ENCODE measurements at places on chromosomes 16 and 17.

- no peak for DNase-seq
Observed at GRCh38 chr16:52929478-52930400, 123.0 kb downstream of the CHD9NB start.

DNA sequence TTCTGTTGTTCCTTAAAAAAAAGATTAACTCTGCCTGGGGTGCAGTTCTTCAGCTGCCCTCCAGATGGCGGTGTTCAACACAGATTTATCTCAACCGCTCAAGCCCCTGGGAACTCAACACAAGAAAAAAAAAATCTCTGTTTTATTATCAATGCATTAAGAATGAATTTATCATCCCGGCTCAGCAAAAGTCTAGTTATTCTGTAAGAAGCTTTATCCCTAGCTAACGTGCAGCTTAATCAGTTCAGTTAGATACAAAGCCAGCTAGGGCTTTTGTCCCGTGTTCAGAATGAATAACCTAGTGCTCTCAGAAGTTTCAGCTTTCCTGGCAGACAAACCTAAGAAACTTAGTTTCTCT lies 475.9 kb upstream of the CCL2 start:
- DNase-seq = peak; percentile 75

GRCh38 chr17:9408381-9408780 lies 167.2 kb downstream of the STX8 start:
- DNase-seq = no peak

DNA sequence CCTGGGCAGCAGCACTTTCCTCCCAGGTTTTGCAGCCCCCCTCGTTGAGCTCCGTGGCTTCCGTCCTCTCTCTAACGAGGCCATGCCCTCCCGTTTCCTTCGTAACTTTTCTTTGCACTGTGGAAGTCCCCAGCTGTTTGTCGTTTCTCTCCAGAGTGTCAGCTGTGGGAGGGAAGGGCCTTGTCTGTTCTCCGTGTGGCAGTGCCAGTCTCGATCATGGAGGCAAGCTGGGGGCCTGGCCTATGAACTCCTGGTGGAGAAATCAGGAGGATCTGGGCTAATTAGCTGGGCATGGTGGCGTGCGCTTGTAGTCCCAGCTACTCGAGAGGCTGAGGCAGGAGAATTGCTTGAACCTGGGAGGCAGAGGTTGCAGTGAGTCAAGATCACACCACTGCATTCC lies 28.3 kb downstream of the TBCD start:
- no peak for DNase-seq

GRCh38 chr17:5591966-5592365 lies 7.7 kb upstream of the NLRP1 start:
- DNase-seq = no peak

- no peak for DNase-seq
Observed at GRCh38 chr17:18997650-18998196, 6.8 kb downstream of the FAM83G start.

GRCh38 chr16:47493381-47494337 lies 32.5 kb downstream of the PHKB start:
- no peak for DNase-seq

GRCh38 chr17:77427391-77427991 lies 286.7 kb downstream of the SEC14L1 start:
- DNase-seq = no peak

- DNase-seq = no peak
Observed at GRCh38 chr16:1099189-1100083, 3.4 kb upstream of the C1QTNF8 start.

- DNase-seq = no peak
Observed at GRCh38 chr17:55089256-55089655, 120.7 kb downstream of the STXBP4 start.

- DNase-seq = no peak
Observed at GRCh38 chr16:55328611-55329569, 4.9 kb downstream of the IRX6 start.

- DNase-seq = peak; percentile 1
Observed at GRCh38 chr16:77406680-77407079, 28.2 kb downstream of the ADAMTS18 start.

DNA sequence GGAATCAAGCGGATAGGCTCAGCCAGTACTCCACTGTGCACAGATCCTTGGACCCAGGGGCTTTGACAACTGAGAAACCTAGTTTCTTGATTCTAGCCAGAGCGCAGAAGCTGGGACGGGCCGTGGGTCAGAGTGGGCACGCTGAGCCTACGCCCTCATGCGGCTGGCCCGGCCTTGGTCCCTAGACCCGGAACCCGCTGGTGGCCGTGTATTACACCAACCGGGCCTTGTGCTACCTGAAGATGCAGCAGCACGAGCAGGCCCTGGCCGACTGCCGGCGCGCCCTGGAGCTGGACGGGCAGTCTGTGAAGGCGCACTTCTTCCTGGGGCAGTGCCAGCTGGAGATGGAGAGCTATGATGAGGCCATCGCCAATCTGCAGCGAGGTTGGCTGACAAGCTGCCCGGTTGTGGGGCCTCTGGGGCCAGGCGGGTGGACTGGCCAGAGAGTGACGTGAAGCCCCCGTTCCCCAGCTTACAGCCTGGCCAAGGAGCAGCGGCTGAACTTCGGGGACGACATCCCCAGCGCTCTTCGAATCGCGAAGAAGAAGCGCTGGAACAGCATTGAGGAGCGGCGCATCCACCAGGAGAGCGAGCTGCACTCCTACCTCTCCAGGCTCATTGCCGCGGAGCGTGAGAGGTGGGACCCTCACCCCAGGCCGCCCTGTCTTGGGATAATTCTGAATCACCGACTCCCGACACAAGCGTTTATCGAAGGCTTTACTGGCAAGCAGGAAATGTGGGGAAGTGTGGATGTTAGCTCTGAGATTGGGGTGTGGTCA lies 946 bp downstream of the STUB1 start:
- no peak for DNase-seq

DNA sequence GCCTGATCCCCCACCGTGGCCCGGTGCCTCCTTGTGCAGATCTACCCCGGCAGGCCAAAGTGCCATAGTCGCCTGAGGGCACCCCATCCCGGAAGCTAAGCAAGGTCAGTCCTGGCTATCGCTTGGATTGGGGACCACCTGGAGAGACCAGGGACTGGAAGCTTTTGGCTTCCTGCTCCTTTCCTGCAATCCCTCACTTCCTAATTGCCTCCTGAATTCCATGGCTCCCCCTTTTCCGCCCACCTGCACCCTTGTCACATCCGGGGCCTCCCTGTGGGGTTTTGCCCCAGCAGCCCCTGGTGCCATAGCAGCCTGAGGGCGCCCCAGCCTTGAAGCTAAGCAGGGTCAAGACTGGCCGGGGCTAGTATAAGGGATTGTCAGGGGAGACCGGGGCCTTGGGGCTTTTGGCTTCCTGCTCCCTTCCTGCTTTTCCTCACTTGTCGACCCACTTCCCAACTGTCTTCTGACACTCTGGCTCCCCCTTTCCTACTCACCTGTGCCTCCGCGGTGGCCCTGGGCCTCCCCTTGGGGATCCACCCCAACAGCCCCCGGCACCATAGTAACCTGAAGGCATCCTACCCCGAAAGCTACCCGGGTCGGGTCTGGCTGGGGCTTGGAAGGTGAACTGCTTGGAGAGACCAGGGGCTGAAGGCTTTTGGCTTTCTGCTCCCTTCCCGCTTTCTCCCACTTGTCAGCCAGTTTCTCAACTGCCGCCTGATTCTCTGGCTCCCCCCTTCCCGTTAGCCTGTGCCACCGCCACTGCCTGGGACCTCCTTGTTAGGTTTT lies 2293.6 kb downstream of the TP53TG3F start:
- DNase-seq = no peak

GRCh38 chr17:69062860-69063581 lies 2.3 kb upstream of the ABCA9 start:
- DNase-seq = no peak

- DNase-seq = no peak
Observed at GRCh38 chr16:27991876-27992275, 71.6 kb downstream of the GSG1L start.

DNA sequence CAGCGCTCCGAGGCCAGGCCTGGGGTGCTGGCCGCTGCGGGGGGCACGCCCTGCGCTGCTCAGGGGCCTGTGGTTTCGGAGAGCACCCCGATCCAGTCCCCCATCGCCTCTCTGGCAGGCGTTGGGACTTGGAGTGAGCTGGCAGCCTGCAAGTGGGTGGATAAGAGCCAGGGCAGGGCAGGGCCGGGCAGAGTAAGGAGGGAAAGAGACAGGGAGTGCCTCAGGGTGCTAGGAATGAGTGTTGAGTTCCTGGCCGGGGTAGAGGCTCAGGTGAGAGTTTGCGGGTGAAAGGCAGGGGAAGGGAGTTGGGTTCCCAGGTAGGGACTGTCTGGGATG lies 1.3 kb downstream of the CDH13 start:
- no peak for DNase-seq

- DNase-seq = no peak
Observed at GRCh38 chr16:26701243-26701886, 365.4 kb upstream of the C16orf82 start.

GRCh38 chr16:80893686-80894085 lies 89.3 kb upstream of the CDYL2 start:
- no peak for DNase-seq

- peak; percentile 27 for DNase-seq
Observed at GRCh38 chr16:66344533-66345145, 21.9 kb upstream of the CDH5 start.

- no peak for DNase-seq
Observed at GRCh38 chr17:36525113-36525512, 9.6 kb downstream of the MYO19 start.

GRCh38 chr16:68529931-68530701 lies 9.0 kb upstream of the ZFP90 start:
- peak; percentile 94 for DNase-seq

DNA sequence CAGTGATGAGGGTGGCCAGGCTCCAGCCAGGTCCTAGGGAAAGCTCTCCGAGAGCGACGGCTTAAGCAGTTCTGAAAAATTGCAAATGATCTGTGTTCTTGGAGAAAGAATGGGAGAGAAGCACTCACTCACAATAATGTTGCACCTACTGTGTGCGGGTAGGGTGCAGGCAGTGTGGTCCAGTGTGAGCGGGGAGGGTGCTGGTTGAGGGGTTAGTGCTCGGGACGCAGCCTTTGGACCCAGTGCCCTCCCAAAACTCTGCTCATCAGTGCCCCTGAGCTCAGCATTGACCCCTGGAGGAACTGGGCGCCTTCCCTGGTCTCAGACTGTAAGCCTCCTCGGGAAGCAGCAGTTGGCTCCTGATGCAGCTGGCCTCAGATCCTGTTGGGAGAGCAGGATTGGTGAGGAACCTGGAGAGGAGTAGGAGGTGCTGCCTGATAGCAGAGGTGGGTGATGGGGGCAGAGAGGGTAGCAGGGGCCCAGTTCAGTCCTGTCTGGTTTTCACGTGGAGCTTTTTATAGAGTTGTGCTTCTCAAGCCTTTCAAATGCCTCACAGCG lies 23.6 kb upstream of the ZNF750 start:
- peak; percentile 73 for DNase-seq

GRCh38 chr17:19303367-19303776 lies 59.2 kb downstream of the B9D1 start:
- no peak for DNase-seq

DNA sequence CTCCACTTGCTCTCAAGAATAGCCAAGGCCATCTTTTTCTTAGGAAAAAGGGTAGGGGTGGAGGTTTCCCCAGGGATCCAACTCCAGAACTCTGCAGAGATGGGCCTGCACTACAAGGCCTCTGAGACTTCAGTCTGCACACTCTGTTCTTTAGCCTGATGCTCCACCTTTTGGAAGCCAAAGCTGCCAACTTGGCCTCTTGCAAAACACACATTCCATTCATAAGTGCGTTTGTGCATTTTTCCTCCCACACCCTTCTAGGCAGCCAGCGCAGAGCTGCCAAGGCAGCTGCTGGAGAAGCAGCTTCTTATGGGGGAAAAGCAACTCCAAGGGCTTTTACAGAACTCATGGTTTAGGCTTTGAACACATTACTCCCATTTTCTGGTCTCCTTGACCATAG lies 45.3 kb downstream of the REXO5 start:
- DNase-seq = no peak

DNA sequence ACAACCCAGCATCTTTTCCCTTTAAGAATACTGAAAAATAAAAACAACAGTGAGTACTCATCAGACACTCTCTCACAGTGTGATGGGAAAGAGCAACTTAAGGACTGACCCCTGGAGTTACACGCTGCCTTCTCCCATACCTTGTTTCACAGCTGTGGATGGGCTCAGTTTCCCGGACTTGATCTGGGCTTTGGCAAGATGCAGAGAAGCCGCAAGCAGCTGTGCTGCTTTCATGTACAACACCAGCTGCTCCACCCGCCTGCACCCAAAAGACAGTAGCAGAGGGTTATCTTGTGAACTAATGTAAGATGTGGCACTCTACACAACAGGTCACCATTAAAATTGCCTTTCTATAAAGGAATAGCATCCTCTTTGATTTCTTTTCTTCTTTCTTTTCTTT lies 32.7 kb upstream of the ALDH3A1 start:
- DNase-seq = no peak

DNA sequence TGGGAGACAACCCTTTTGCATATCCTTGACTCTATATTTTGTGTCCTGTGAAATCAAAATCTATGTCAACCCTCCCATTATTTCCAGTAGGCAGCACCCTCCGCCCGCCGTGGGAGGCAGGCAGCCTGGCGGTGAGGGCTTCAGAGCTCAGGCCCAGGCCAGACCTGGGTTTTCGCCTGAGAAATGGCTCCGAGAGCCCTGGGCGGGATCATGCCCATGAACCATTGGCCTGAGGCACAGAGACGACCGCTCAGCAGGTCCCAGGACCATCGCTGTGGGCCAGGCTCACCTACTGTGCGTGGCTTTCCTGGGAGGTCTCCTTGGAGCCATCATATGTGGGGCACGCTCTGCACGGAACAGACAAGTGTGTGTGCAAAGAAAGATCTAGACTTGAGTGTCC lies 6.3 kb upstream of the SLC38A8 start:
- no peak for DNase-seq

DNA sequence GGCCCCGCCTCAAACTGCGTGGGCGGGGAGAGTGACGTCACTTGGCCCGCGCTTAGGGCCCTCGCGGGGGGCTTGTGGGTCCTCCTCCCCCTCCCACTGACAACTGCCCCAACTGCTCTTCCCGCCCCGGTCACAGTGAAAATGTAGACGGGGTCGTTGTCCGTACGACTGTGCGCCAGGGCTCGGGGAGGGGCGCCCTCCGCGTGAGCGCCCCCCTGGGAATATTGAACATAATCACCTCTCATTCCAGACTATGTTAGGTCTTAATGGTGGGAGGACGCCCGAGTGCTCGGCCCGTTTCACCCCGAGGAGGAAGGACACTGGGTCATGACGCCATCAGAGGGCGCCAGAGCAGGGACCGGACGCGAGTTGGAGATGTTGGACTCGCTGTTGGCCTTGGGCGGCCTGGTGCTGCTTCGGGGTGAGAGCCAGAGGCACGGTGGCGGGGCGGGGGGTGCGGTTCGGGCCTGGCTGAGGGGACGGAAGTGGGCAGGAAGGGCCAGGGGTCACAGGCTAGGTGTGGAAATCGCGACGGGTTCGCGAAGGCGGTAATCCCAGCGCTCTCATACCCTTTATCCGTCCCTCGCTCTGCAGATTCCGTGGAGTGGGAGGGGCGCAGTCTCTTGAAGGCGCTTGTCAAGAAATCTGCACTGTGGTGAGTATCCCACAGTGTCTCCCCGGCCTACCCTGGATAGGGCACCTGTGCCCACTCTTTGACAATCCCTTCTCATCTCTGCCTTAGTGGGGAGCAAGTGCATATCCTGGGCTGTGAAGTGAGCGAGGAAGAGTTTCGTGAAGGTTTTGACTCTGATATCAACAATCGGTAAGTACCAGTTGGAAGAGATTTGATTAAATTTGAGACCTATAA lies at the start of gene ELP5:
Gene ELP5 (plus strand): TSS at position 40 of the 868 bp plus-strand sequence. CDS start 336 bp downstream, at position 376.
- DNase-seq = peak; percentile 93

Measured in NCI-H2171 treated with DMSO at 0.1 percent for 48 hours (cell line).